ENCODE measurements at places on chromosomes 7 and 10.

DNA sequence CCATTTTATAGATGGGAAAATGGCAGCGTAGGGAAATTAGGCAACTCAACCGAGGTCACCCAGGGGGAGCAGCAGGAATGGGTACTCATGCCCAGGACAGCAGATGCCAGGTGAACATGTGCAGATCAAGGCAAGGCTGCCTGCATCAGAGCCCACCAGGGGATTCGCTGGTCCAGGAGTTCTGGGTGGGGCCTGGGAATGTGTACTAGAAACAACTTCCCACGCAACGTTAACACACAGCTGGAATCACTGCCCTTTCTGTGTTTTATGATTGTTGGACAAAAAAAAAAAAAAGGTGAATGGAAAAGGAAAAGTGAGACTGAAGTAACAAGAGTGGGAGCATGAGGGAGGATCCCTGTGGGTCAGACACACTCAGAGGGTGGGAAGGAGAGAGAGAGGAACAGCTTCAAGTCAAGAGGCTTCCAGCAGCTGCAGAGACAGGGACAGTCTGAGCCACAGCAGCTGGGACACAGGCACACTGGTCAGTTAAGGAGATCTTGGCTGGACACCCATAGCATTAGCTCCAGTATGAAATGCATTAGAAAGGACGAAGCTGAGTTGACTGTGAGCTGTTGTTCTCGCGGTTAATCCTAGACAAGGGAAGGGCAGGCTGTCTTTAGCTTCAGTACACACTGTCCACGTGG, 187.9 kb upstream of the INHBA start:
- DNase-seq = no peak

DNA sequence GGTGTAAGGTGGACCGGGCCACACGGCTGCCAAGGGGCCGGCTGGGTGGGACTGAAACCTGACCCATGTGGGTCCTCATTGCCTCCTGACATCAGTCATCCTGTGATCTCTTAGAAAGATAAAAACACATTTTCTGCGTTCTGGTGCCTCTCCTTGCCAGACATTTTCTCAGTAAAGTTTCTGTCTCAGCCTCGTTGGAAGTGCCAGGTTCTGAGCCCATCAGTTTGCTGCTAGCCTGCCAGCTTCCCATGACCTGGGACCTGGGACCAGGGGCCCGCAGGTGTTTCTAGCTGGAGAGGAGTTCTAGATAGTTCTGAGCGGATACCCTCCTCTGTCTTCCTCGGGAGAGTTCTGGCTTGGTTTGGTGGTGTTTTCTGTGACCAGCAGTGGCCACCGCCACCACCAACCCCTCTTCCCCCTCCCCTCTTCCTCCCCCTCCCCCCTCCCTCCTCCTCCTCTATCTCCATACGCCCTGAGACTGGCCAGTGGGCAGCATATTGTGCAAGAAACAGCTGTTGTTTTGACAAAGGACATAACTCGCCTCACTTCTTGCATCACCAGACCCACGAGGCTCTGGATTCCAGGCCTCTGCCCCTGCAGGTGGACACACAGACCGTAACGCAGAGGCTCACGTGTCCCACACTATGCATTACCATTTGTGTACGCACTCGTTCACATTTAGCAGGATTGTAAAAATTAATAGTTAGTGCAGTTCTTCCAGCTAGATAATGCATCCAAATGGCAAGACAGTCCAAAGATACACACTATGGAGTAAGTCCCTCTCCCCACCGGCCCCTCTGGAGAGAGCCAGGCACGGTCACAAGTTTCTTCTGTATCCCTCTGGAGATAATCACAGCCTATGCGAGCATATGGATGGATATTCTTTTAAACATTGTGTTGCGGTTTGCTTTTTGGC, 94.6 kb downstream of the CUX1 start:
- DNase-seq = no peak

DNA sequence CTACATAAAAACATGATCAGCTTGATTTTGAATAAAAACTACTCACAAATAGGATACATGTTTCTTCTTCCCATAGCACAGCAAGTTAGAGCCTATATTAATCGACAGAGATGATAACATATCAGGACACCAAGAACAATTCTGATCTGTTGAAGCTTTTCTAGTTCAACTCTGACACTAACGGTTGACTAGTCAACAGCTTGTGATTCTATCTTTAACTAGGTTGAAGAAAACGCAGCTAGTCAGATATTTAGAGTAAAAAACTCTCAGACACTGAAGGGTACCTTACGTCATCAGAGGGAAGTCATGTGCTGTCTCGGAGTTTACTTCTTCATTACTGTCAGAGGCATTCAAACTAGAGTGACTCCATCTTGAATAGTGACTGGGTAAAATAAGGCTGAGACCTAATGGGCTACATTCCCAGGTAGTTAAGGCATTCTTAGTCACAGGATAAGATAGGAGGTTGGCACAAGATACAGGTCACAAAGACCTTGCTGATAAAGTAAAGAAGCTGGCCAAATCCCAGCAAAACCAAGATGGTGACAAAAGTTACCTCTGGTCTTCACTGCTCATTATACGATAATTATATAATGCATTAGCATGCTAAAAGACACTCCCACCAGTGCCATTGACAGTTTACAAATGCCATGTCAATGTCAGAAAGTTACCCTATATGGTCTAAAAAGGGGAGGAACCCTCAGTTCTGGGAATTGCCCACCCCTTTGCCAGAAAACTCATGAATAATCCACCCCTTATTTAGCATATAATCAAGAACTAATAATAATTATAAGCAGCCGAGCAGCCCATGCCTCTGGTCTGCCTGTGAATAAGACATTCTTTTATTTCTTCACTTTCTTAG, 21.3 kb downstream of the CCDC71L start:
- DNase-seq = no peak

GRCh38 chr10:21675157-21675796, 141.2 kb downstream of the MLLT10 start:
- DNase-seq = peak; percentile 39

GRCh38 chr7:140674356-140674800, 1.6 kb downstream of the ADCK2 start:
- DNase-seq = no peak

DNA sequence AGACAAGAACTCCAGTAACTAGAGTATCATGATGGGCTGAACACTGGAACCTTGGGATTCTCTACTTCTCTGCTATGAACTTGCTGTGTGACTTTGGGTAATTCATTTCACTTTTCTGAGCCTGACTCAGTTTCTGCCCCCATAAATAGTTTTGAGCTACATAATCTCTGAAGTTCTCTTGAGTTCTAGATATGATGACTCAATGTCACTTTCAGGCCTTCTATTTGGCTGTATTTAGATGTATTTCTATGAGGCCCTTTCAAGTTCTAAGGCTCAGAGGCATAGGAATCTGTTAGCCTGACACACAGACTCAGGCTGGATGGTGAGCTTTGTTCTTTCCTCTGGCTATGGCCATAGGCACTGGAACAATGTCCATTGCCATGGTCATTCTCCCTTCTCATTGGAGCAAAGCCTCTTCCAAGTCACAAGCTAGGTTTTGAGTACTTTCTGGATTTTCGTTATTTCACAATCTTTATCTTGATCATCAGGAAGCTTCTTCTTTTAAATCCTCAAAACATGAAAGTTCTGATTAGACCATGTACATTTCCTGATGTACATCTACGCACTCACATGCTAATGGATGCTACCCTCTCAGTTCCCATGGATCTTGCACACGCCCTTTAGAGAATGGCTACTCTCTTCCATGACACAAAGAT, 101.6 kb downstream of the TES start:
- no peak for DNase-seq

GRCh38 chr7:129421717-129422250, 12.4 kb upstream of the STRIP2 start:
- DNase-seq = no peak

DNA sequence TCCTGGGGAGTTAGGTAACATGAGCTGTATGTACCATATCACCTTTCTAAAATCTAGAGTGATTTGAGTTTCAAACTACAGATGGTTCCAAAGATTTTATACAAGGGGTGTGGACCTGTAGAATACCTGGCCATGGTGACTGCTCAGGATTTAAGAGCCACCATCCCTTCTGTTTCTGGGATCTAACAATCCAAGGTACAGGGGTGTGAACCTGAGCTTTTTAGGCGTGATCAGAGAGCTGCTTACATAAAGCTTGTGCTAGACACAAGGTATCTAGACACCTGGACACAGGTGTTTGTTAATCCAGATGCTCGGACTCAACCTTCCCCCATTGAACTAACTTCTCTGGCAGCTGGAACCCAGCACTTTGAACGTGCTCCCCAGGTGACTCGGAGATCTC, 516.4 kb downstream of the RPS24 start:
- DNase-seq = no peak

DNA sequence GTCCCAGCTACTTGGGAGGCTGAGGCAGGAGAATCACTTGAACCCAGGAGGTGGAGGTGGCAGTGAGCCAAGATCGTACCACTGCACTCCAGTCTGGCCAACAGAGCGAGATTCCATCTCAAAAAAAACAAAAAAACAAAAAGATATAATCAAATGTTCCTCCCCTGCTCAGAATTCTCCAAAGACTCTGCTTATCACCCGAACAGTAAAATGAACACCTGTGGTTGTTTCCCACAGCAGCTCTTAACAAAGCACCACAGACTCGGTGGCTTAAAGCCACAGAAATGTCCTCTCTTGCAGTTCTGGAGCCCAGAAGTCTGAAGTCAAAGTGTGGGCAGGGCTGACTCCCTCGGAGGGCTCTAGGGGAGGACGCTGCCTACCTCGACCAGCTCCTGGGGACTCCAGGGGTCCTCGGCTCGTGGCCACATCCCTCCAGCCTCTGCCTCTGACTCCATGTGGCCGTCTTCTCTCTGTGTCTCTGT, 4.1 kb upstream of the INTS1 start:
- no peak for DNase-seq

GRCh38 chr10:89399956-89400355, 7.5 kb downstream of the IFIT1 start:
- DNase-seq = no peak

GRCh38 chr10:78176320-78177317, 143.0 kb downstream of the RPS24 start:
- no peak for DNase-seq

DNA sequence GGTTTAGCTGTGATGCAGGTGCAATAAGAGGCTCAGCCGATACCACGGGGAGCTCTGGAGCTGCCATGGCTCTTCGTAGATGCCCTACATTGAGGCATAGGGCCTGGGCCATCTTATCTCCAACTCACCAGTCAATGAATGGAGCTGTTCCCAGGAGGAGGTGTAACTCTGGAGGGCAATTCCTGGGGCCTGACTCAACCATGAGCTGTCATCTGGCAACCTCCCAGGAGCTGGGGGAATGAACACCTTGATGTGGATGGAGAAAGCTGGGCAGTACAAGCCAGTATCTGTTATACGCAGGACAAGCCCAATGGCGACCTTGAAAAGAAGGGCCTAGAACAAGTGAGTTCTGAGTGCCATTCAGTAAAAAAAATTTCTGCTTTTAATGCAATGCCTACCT, 224.0 kb upstream of the PLXDC2 start:
- no peak for DNase-seq

GRCh38 chr7:138755842-138756590, 41.8 kb upstream of the TMEM213 start:
- DNase-seq = no peak

DNA sequence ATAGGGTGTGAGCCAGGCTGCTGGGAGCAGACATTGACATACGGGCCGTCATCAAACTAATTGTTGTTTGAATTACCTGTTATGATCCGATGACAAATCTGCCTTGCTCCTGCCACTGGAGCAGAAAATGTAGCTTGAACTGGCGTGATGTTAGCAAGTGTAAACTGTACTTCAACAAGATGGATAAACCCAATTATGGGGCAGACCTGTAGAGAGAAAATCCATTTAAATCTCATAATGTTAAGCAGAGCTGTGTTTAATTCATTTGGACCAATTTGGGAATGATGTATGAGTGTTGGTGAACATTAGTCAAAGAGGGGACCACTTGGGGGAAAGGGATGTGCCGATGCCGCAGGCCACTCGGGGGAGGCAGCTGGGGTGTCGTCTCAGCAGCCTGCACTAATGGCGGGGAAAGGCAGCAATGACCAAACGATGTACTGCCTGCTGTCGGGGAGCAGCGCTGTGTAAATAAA, 27.4 kb downstream of the TCF7L2 start:
- peak; percentile 72 for DNase-seq

GRCh38 chr7:101743995-101744360, 73.4 kb upstream of the CUX1 start:
- DNase-seq = no peak

- DNase-seq = no peak
Measured at GRCh38 chr7:101271021-101271420, 26.1 kb upstream of the FIS1 start.

GRCh38 chr7:79317728-79318127, 135.7 kb downstream of the MAGI2 start:
- DNase-seq = no peak

DNA sequence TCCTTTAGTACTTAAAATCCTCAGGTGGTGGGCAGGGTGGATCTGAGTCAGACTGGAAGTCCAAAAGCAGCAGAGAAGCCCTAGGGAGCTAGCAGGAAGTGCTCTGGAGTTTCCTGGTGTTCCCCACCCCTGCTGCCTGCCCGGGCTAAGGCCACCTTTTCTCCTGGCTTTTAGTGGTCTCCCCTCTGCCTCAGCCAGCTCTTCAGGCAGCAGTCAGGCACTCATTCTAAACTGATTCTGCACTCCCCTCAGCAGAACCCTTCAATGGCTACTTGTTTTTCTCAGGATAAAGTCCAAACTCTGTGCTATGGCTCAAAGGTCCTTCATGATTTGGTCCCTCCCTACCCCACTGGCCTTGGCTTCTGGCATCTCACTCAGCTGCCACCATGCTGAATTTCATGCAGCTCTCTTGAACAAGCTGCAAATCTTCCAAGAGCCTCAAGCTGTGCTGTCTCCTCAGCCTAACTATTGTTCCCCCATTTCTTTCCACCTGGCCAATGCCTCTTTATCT, 28.9 kb upstream of the DNMBP start:
- no peak for DNase-seq

DNA sequence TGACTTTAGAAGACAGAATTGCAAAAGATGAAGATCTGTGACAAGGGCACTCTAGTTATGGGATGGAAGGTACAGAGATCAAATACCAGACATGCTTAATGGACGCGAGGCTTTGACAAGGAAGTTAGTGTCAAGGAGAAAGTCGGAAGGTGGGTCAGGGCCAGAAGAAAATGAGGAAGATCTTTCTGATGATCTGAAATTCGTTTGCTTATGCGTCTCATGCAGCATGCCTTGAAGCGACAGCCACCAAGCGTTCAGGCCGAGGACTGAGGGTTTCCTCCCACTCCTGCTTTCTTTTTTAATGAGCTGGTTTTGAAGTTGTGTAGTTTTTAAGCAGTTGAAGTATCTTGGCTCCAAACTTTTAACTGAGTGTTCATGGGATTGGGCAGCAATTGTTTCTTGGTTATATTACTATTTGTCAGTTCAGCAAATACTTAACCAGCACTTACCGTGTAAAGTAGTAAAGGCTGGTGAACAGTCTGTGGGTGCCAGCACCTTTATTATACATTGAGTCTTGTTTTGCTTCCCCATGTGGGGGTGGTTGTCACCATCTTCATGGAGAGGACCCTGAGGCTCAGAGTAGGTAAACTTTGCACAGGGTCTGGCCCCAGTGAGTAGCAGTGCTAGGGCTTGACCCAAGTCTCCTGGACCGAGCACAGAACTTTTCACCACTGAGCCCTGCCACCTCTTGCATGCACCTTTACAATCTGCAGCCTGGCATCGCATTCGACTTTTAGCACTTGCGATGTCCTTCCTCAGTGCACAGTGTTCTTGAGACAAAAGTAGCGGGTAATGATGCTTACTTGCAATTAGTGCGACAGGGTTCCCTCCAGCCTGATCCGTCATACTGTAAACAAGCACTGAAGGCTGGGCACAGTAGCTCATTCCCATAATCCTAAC, 14.3 kb upstream of the BHLHA15 start:
- DNase-seq = no peak

- DNase-seq = no peak
Measured at GRCh38 chr10:86389441-86390193, 23.0 kb upstream of the GRID1 start.
